Effector CD8-positive, alpha-beta T cell (primary cell): ENCODE measurements at places on chromosomes 13 and 19.
A peak's percentile ranks its signal among the peaks of the same experiment; 100 is the strongest.

DNA sequence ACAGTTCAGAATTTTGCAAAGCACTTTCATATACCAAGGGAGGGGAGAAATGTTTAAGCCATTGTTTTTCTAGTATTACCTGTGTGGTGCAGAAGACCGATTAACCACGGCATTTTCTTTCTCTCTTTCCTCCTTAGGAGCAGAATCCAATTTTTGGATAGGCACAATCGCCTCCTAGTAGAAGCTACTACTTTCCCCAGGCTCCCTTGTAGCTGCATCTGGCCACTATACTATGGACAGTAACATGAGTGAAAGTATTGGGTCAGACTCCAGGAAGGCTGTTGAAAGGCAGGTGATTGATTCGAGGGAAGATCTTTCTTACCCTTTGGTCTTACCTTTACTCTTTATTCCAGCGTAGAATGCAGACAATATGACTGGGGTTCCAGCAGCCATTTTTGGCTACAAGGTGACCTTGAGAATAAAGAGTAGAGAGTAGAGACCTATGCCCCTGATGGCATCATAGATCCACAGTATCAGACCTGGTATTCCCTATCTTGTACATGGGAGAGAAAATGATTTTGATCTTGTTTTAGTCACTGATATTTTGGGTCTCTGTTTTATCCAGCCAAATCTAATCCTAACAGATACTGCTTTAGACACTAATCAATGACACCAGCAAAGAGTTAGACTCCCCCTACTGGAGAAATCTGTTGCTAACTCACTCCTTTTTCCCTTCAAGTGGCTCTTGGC lies 77.0 kb downstream of the LRRC63 start:
- no peak for DNase-seq

- DNase-seq, result no peak
These were observed 71.2 kb downstream of the MYO16 start for GRCh38 chr13:108700422-108701170.

GRCh38 chr13:28129911-28130693 lies 8.2 kb upstream of the PAN3 start:
- no peak for DNase-seq

DNA sequence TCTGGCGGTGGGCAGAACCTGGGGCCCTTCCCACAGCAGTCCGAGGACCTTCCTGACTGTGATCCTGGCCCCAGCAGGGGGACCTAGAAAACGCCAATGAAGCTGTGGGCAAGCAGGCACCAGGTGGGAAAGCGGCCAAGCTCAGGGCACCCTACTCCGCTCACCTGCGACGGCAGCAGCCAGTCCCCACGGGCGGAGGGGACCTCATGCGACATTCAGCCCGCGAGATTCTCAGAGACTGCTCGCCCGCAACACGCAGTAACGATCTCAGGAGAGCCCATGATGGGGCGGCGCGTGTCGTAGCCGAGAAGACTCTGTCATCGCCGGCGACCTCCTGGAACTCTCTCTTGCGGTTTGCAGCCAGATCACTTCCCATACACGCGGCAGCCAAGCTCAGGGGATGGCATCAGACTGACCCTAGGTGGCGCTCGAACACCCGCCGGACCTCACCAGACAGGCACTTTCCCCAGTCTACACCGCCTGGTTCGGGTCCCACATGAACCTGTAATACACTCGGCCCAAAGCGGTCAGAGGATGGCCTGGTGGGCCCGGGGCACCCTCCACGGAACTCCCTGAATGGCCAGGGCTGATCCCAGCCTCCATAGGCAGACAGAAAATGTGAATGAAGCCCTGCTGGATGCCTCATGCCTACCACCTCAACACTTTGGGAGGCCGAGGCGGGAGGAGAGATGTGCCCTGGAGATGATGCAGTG lies 26.5 kb downstream of the MAN2B1 start:
- DNase-seq, result peak; percentile 71

DNA sequence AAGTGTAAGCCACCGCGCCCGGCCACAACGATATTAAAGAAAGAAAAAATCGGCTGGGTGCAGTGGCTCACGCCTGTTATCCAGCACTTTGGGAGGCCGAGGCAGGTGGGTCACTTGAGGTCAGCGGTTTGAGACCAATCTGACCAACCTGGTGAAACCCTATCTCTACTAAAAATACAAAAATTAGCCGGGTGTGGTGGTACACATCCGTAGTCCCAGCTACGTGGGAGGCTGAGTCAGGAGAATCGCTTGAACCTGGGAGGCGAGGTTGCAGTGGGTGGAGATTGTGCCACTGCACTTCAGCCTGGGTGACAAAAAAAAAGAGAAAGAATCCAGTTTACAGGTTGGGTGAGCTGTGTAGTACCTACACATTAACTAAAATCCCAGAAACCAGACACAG lies 99.9 kb upstream of the CACNA1A start:
- DNase-seq, result no peak

- no peak for DNase-seq
These were observed 18.4 kb upstream of the ARRDC2 start for GRCh38 chr19:17989425-17990094.

DNA sequence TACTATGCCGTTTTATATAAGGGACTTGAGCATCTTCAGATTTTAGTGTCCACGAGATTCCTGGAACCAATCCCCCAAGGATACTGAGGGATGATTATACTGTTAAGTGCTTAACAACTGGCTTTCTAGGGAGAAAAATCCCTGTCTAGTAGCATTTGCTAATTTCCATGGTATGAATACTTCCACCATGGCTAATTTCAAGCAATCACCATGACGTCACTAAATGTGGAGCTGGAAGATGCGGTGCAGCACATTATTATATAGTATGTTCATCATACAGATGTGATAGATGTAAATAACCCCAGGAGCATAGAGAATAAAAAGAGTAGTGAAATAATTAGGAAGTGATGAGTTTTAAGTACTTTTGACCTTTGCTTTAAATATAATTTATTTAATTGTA lies 72.7 kb downstream of the SIAH3 start:
- DNase-seq, result no peak

GRCh38 chr19:12913011-12913561 lies 6.0 kb downstream of the SYCE2 start:
- no peak for DNase-seq
